ENCODE measurements at places on chromosomes 3 and 15. TPM values are rescaled to one million over a fixed set of nuclear protein-coding genes. Genes with fewer than 3 reads are reported as not detected.
A peak's percentile ranks its signal among the peaks of the same experiment; 100 is the strongest.

GRCh38 chr15:25832158-25832557, 31.0 kb downstream of the ATP10A start:
- no peak for DNase-seq

- no peak for DNase-seq
These were observed 67.4 kb upstream of the TAMM41 start for GRCh38 chr3:11914041-11914440.

PRTG gene
- total RNA-seq, result 8.7 TPM

- no peak for DNase-seq
These were observed 301.9 kb downstream of the CACNA2D3 start for GRCh38 chr3:54424292-54424691.

- no peak for DNase-seq
These were observed 65.7 kb downstream of the SHQ1 start for GRCh38 chr3:72782521-72782920.

- DNase-seq, result no peak
These were observed 301.2 kb upstream of the PROK2 start for GRCh38 chr3:72086042-72086742.

DNA sequence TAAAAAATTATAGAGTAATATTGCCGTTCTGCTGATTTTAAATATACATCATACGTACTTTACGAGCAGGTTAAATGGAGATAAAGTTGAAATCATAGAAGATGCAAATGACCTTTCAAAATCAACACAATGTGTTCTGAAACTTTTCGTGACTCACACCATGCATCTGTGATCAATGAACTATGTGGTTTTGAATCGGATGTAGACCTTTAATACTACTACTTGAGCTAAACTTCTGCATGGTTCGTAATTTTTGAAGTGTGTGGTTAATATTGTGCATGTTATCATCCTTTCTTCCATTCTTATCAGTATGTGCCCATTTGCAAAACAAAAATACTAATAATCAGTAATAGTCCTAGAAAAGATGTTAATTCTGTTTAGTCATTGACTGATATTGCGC, 58.9 kb downstream of the GASK1A start:
- DNase-seq, result no peak

DNAJA4 gene
- not detected for total RNA-seq

- DNase-seq, result peak; percentile 20
These were observed 38.9 kb downstream of the MDFIC2 start for GRCh38 chr3:70273492-70273891.

DNA sequence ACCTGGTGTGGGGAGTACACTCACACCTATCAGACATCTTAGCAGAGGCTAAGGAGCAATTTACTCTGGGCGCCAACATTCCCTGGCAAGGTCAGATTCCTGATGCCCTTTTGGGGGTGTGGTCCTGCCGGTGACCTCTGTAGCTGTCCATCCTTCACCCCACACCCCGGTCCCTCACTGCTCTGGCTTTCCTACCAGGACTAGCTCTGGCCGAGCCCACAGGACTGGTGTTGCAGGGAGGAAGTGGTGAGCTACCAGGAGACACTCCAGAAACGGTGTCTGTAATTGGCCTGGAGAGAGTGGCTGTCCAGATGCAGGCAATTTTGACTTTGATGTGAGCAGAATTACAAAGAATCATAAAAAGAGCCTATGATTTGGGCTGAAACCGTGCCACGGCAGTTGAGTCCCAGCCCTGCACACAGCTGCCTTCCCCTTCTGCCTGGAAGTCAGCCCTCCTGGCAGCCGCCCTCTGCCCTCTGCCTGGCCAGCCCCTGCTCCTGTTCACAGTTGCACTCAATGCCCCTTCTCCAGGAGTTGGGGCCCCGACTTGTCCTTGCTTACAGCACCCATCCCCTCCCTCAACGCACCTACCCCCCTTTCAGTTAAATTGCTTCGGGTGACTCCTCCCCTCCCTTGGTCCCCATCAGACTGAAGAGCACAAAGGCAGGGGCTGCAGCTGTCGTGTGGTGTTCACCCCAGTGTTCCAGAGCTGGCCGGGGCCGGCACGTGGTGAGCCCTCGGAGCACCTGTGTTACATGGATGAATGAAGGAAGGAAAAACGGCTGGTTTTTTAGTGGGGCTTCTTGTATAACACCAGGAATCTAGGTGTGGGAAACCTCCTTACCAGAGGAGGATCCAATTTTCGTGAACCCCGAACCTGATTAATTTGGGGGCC, 80.2 kb upstream of the TPM1 start:
- DNase-seq, result no peak

- DNase-seq, result no peak
These were observed 45.8 kb upstream of the FSIP1 start for GRCh38 chr15:39828374-39828931.

DNA sequence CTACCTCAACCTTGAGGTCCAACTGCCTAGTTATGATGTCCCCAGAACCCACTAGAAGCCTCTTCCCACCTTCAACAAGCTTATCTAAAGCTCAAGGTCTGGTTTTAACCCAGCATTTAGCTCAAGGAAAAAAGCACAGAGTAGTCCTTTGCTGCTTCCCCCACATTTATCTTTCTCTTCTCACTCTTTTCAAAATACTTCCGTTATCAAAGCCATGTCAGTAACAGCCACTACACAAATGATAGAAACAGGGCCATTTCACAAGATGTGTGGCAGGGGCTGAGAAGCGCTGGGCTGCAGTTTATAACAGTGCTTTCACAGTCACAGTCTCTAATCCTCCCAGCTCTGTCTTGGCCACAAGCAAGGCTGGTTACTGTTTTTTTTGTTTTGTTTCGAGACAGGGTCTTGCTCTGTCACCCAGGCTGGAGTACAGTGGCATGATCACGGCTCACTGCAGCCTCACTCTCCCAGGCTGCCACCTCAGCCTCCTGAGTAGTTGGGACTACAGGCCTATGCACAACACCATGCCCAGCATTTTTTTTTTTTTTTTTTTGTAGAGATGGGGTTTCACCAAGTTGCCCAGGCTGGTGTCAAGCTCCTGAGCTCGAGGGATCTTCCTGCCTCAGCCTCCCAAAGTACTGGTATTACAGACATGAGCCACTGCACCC, 218.8 kb downstream of the OSBPL10 start:
- DNase-seq, result no peak

HHLA2 gene
- not detected for total RNA-seq

GPR160 gene
- total RNA-seq, result 2.7 TPM

NPAP1 gene
- not detected for total RNA-seq

- no peak for DNase-seq
These were observed 20.8 kb downstream of the COL6A6 start for GRCh38 chr3:130537673-130538304.

DNA sequence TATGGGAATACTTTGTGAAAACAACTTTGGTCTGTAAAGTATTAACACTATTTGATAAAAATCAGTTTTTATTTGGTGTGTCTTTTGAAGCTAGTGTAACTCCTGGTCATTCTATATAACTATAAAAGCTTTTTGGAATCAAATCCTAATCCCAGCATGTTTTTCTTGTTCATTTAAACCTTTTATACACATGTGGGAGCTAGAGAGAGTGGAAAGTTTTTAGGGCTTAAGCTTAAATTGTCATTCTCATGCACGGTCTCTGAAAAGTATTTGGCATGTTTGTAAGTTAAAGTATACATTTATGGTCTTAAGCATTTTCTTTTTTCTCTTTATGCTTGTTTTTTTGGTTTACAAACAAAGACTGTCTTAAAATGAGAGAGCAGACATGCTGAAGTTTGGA, 83.4 kb upstream of the RARB start:
- no peak for DNase-seq

- DNase-seq, result peak; percentile 43
These were observed 66.4 kb upstream of the NR2E3 start for GRCh38 chr15:71743861-71744382.

- DNase-seq, result peak; percentile 15
These were observed 55.9 kb downstream of the IFT80 start for GRCh38 chr3:160343132-160343531.

CHRD gene
- 5.6 TPM for total RNA-seq

CKMT1A gene
- total RNA-seq, result not detected

GRCh38 chr3:43998370-43998835, 243.3 kb upstream of the TOPAZ1 start:
- no peak for DNase-seq

DNA sequence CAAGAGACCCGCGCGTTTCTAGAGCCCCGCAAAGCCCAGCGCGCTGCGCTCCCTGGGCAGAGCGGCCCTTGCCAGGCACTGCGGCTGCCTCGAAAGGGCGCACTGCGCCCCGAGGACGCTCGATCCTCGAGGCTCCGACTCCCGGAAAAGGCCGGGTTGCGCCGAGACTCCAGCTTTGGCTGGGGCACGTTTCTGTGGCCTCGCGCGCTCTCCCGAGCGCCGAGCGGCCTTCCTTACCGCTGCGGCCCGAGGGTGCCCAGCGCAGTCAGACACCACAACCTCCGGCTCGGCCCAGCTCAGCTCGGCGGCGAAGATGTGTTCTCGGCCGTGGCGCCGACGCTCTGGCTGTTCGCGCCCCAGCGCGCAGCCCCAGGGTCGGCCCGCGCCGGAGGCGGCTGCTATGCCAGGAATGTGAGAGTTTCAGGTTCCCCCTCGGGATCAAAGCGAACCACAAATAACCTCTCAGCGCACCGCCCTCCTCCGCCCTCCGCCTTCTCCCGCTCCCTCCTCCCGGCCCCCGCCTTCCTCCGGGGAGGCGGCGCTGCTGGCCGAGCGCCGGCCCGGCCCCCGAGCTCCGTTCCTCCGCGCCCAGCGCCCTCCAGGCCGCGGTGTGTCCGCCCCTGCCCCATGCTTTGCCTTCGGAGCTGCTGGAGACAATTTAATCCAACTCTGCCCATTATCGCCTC, at the start of gene AMOTL2:
TSS of gene AMOTL2 (minus strand) at position 343 of the 686 bp plus-strand sequence. CDS start 3,014 bp downstream, outside the sequence.
- peak; percentile 97 for DNase-seq

GRCh38 chr15:58077427-58077826, 11.9 kb upstream of the ALDH1A2 start:
- DNase-seq, result peak; percentile 4

MAP2K5 gene
- total RNA-seq, result 5.7 TPM

ALAS1 gene
- 66.9 TPM for total RNA-seq

- peak; percentile 47 for DNase-seq
These were observed 130.6 kb downstream of the MBNL1 start for GRCh38 chr3:152399374-152399773.

PLD1 gene
- 15.9 TPM for total RNA-seq

- DNase-seq, result peak; percentile 4
These were observed 663.7 kb downstream of the AGBL1 start for GRCh38 chr15:86743283-86743903.

ARRDC4 gene
- total RNA-seq, result 1.7 TPM

DNAH12 gene
- total RNA-seq, result not detected

A4GNT gene
- total RNA-seq, result not detected

ALPK3 gene
- total RNA-seq, result 0.12 TPM

SNTN gene
- total RNA-seq, result not detected

DNA sequence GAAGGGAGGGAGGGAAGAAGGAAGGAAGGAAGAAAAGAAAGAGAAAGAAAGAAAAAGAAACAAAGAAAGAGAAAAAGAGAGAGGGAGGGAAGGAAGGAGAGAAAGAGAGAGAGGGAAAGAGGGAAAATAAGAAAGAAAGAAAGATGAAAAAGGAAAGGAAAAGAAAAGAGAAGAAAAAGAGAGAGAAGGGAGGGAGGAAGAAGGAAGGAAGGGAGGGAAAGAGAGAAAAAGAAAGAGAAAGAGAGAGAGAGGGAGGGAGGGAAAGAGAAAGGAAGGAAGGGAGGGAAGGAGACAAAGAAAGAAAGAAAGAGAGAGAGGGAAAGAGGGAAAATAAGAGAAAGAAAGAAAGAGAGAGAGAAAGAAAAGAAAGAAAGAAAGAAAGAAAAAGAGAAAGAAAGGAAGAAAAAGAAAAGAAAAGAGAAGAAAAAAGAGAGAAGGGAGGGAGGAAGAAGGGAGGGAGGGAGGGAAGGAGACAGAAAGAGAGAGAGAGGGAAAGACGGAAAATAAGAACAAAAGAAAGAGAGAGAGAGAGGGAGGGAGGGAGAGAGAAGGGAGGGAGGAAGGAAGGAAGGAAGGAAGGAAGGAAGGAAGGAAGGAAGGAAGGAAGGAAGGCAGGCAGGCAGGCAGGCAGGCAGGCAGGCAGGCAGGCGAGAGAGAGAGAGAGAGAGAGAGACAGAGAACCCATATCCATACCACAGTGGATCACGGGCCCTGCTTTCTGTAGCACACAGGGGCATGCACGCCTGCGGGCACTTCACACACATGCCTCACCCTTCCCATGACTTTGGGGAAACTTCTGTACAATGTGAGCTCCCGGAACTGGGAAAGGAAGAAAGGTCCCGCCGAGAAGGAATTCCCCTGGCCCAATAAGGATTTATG, 52.5 kb downstream of the ADCY5 start:
- DNase-seq, result no peak

FBXO40 gene
- not detected for total RNA-seq

EHHADH gene
- total RNA-seq, result 10.2 TPM

All from A172 (cell line).